Skeletal muscle cell (primary cell): ENCODE measurements at places on chromosomes 5 and 9.

- no peak for DNase-seq
Observed at GRCh38 chr5:124997186-124997893, 250.9 kb upstream of the ZNF608 start.

DNA sequence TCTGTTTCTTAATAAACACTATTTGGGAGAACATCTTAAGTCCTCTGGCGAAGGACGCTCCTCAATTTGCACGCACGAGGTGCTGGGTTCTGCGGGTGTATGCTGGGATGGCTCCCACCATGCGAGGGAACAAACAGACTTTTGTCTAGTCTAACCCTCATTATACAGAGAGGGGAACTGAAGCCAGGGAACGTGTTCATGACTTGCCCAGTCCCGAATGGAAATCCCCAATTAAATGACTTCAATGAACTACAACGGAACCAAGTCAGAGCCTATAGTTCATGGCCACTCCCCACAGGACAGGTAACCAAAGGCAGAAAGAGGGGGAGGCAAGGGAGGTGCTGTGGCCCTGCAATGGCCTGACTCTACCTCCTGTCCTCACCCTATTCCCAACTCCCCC lies 9.3 kb downstream of the TLE1 start:
- no peak for DNase-seq

- DNase-seq: no peak
Observed at GRCh38 chr5:43367453-43367852, 44.7 kb downstream of the CCL28 start.

DNA sequence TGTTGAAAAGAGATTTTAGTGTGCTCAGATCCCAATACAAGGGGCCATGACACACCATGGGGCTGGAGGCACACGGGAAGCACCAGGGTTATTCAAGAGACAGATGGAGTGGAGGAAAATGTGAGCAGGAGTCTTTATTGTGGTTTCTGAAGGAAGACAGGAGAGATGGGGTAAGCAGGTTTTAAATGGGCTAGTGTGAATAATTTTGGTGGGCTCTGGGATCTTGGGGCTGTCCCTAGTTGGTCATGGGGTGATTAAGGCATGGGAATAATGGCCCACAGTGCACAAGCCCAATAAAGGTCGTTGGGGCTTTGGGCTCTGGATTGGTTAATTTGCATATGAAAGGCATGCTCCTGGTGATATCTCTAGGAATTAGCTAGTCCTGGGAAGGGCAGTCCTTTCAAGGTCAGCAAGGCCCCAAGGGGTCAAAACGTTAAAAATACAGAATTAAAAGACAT lies 3.6 kb upstream of the SCGB3A2 start:
- DNase-seq: no peak

- DNase-seq: no peak
Observed at GRCh38 chr9:97528529-97529230, 27.2 kb downstream of the TMOD1 start.

DNA sequence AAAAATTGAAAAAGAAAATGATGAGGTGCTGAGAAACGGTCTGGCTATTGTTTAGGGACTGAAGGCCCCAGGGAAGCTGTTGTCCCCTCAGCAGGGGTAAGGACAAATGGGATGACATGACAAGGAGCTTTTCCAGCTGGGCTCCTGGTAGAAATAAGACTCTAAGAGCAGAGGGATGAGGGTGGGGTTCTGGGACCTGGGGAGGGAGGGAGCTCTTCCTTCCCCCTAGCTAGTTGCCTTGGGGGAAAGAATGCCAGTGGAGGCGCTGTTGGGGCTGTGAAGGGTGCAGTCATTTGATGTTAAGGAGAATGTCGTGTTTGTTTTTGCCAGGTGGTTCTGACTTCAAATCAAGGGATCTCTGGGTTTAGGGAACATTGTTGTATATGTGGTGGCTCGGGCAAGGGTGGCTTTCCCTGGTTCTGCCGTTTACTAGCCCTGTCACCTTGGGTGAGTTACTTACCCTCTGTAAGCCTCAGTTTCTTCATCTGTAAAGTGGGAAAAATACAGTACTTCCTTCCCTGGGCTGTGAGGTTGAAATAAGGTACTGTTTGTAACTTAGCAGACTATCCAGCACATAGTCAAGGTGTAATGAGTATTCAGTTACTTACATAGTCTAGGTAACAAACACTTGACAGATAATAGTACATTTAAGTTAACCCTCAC lies 47.8 kb downstream of the WWC1 start:
- DNase-seq: no peak

- DNase-seq: no peak
Observed at GRCh38 chr9:95796029-95796428, 79.5 kb upstream of the ERCC6L2 start.

GRCh38 chr9:101567725-101568350 lies 26.9 kb downstream of the PPP3R2 start:
- DNase-seq: no peak

GRCh38 chr9:108565651-108566378 lies 290.0 kb downstream of the ACTL7B start:
- DNase-seq: peak; percentile 58

GRCh38 chr9:77807846-77808750 lies 160.0 kb upstream of the GNA14 start:
- no peak for DNase-seq

DNA sequence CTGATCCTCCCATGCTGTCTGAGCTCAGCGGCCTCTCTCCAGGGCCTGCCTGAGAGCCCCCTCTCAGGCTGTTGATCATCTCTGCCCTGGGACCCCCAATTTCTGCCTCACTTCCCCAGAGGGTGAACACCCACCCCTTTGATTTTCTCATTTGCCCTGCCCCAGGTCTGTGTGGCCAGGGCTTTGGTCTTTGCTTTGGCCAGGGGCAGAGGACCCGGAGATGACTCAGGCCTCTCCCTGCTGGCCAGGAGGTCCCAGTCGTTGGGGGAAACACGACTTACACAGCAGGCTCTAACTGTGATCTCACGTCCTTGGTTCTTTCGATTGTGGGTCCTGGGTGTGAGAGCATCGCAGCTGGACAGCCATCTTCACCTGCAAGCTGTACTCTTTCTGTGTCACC lies 1.1 kb upstream of the ADAMTS2 start:
- DNase-seq: no peak
